MV-4-11 (cell line): ENCODE measurements at places on chromosomes 2 and 18.

- no peak for DNase-seq
Observed at GRCh38 chr2:48449073-48449840, 80.7 kb upstream of the STON1 start.

- DNase-seq, result no peak
Observed at GRCh38 chr2:239000089-239000488, 152.2 kb downstream of the TWIST2 start.

- no peak for DNase-seq
Observed at GRCh38 chr2:135899567-135899966, 23.3 kb upstream of the MCM6 start.

DNA sequence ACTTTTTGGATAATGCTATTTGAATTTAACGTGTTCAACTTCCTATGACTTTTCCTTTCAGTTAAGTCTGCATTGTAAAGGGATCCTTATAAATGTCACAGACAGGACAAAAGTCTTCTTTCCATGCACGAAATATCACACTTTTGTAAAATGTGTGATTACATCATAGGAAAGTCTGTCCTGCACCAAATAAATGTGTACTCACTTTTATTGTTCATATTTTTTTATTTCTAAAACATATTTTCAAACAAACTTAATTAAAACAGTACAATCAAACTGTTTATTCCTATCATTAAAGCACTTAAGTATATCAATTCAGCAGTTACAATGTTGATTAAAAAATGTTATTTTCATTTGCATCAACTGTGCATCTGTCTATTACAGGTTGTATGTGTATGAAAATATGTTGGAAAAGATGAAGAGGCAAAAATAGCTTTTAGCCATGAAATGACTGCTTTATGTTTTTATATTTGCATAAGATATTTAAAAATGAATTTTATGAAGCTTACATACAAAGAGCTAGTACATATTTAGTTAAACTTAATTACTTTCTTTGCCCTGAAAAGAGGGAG, 105.6 kb downstream of the CSRNP3 start:
- no peak for DNase-seq

GRCh38 chr18:70015127-70015526, 67.5 kb upstream of the CD226 start:
- DNase-seq, result no peak

GRCh38 chr2:178811901-178812300, 4.7 kb upstream of the TTN start:
- no peak for DNase-seq

DNA sequence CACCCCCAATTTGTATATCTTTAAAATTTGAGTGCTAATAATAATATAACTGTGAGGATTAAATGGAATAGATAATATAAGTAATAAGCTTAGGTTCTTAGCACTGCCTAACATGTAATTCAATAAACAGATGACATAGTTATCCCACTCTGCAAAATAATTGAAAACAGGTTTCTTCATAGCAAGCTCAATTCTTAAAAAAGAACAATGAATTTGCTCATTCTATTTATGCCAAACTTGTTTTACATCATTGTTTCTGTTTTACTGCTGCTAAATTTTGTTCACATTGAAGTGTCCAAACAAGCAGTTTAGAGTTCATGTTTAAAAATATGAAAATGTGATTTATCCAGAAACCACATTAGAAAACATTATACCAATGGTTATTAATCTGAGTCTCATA, 217.0 kb downstream of the MBD5 start:
- DNase-seq, result no peak

DNA sequence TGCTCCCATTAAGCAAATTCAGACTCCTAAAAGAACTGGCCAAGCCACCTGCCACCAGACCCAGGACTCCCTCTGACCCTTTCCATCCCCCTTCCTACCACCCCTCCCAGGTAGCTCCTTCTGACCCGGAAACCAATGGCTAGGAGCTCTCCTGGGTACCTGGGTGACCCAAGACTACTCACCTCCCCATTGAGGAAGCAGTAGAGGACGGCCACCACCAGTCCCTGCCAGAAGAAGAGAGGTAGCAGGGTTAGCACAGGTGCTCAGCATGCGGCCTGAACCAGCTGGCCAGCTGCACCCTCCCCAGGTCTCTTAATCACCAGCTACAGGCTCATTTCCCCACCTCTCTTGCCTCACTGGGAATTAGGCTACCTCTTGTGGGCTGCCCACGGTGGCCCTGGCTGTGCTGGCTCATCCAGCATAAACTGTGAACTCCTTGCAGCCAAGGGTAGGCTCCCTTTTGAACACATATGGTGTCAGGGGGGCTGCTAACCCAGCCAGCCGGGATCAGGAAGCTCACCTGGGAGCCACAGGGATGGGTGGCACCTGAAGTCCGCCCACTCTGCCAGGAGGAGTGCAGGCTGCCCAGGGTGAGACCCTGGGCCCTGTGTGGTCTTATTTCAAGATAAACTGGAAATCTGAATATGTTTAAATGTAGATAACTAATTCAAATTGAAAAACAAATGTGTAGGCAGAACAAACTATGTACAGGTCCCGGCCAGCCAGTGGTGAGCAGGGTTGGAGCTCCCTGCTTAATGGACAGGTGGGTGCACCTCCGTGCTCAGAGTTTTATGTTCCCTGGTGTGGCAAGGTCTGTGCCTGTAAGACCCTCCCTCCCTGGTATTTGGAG, 9.9 kb downstream of the TMEM37 start:
- DNase-seq, result no peak

DNA sequence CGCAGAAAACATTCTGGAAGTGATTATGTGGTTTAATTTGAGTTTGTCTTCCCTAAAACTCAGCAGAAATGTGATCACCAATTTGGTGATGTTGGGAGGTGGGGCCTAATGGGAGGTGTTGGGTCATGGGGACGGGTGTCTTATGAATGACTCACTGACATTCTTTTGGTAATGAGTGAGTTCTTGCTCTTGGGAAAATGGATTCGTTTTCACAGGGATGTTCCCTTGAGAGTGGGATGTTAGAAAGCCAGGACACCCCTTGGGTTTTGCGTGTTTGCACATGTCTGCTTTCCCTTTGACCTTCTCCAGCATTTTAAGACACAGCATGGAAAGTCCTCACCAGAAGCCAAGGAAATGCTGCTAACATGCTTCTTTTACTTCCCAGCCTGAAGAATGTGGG, 321.5 kb upstream of the NT5C1B start:
- no peak for DNase-seq

DNA sequence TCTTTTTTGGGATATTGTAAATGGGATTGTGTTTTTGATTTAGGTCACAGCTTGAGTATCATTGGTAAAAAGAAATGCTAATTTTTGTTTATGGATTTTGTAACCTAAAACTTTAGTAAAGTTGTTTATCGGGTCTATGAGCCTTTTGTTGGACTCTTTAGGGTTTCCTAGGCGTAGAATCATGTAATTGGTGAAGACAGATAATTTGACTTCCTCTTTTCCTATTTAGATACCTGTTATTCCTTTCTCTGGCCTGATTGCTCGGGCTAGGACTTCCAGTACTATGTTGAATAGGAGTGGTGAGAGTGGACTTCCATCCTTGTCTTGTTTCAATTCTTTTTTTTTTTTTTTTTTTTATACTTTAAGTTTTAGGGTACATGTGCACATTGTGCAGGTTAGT, 149.0 kb downstream of the QPCT start:
- no peak for DNase-seq

GRCh38 chr2:98469862-98470544, 25.3 kb downstream of the INPP4A start:
- DNase-seq, result peak; percentile 63

DNA sequence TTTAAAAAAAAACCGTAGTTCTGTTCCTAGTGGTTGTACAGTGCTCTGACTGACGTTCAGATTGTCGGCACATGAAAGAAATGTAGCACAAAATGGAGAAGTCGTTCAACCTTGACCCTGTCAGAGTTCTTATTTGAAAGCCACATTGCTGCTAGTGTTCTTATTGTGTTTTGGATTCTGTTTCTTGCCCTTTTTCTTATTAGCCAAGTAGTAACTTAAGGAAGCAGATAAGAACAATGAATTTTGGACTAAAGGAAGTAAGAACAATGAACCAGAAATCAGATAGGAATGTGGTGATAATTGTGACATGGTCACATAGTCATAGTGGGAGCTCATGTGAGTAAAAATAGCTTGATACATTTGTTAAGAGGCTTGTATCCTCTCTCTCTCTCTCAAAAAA, 45.9 kb downstream of the RPIA start:
- DNase-seq, result peak; percentile 19

- DNase-seq, result no peak
Observed at GRCh38 chr2:36912695-36913094, 53.6 kb downstream of the STRN start.

GRCh38 chr18:8800876-8801262, 95.5 kb downstream of the MTCL1 start:
- DNase-seq, result no peak

DNA sequence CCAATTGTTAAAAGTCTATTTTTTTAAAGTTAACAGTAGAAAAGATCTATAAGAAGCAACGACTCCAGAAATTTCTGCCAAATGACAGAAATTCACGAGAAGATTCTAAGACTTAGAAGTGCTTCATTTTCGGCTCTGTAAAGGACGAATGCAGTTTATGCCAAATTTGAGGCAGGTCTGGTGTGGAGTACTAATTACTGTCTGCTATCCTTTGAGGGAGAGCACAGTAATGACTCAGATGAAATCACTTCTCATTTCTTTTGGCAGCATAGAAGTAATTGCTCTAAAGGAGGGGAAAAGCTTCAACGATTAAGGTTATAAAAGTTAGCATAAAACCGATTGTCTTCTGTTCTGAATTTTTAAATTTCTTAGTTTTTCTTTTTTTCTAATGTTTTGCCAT, 11.4 kb downstream of the G6PC2 start:
- DNase-seq, result no peak

DNA sequence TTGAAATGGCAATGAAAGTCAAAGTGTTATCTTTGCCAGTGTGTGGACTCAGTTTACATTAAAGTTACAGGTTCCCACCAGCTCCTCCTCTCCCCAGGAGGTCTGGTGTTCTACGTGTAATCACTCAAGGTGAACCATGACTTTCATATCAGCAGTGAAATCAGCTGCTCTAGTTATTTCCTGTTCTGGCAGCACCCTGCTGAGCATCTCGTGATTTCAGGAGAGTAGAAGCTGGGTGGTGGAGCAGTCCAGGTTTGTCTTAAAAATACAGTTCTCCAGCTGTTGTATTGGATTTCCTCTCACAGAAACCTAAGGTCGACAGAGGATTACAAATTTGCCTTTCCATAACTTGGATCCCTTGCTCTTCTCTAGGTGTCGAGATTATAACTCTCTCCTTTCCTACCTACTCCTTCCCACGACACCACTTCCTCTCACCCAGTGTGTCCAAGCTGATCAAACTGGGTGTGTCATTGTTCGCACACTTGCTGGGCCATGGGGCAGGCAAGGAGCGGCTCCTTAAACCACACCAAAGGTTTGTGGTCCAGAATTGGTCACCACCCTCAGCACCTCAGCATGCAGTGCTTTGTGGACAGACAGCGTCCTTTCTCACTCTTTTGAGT, 13.0 kb upstream of the ARHGAP25 start:
- DNase-seq, result no peak

GRCh38 chr2:207164006-207164831, 1.5 kb downstream of the KLF7 start:
- no peak for DNase-seq

DNA sequence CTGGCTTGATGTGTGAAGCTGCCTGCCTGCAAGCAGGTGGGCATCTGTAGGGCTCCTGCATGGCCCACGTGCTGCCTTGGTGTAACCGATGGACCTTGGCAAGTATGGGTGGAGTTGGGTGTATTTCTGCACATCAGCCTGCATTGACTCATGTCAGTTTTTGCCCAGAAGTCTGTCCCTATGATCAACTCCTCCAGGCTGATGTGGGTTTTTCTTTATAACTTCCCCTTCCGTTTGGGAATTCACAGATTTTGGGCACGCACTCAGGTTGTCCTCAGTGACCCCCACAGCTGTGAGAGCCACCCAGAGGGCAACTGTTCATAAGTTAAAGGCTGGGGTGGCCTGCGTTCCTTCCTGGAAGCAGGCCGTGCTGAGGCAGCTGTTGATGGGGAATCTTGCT, 123.3 kb downstream of the NCK2 start:
- peak; percentile 53 for DNase-seq

DNA sequence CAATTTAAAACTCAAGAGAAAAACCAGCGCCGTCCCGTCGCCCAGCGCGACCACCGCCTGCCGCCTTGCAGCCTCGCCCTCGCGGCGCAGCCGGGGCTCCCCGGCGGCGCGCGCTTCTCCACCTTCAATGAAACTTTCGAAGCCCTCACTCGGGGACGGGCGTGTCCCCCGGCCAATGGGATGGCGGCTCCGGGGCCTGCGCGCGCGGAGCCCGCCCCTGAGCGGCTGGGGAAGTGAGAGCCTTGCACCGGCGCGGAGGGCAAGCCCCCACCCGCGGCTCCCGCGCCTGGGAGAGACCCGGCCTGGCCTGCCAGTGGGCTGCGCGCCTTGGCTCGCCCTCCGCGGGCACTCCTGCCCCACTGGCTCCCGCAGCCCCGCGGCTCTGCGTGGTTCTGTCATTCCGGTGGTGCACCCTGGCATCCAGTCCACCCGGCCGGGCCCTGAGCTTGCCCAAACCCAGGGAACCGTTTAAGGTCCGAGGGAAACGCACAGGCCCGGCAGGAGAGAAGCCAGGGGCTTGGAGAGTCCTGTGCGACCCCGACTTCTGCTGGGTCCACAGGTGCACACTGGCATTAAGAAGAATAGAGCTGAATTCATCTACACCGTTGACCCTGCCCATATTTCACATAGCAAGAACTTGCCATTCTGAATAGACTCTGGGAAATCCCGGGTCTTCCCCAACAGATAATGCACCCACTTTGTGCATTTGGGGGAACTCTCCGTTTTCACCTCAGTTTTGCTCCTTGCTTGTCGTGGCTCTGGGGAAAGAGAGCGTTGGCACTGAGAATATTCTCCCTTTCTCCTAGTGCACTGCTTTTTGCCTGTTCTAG, at the start of gene PIEZO2:
Gene PIEZO2 (minus strand): TSS at position 129 of the 830 bp plus-strand sequence. CDS start 981 bp downstream, outside the sequence.
- DNase-seq, result peak; percentile 78

DNA sequence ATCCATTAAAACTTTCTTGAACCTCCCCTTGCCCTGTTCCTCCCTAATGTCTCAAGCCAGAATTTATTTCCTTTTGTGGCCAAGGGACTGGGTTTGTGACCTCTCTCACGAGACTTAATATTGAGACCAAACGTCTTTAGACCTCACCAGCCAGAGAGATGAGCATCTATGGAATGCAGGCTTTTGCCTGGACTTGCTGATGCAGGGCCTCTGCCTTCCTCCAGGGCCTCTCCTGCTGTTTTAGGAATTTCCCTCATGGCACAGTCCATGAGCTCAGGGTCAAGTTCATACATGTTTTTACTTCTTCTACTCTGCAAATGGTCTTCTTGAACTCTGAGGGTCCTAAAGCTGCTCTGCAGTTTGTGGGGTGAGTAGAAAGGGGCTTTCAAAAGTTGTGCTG, 22.3 kb downstream of the IL1B start:
- no peak for DNase-seq

DNA sequence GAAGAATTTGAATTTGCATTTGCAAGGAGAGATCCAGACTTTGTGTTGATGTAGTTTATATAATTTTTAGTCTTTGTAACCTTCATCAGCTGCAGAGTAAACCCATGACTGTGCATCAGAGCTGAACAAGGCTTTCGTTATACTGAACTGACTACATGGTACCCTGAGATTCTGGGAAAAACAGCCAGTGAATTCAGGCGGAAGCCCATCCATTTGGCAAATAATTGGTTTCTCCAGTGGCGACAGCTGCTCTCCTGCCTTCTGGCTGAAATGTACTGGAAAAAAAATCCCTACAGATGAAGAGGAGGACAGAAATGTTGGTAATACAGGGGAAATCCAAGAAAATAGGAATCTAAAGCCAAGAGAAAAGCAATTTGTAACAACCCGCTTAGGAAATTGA, 657.5 kb upstream of the CDH7 start:
- no peak for DNase-seq

- DNase-seq, result no peak
Observed at GRCh38 chr2:64613276-64613675, 40.4 kb downstream of the SERTAD2 start.

- no peak for DNase-seq
Observed at GRCh38 chr18:58863539-58864145, 1.0 kb upstream of the ZNF532 start.
